CD8-positive, alpha-beta T cell (primary cell): ENCODE measurements at places on chromosomes 6 and 20.

- no peak for DNase-seq
These were observed 503.2 kb downstream of the CDKAL1 start for GRCh38 chr6:21037453-21037852.

DNA sequence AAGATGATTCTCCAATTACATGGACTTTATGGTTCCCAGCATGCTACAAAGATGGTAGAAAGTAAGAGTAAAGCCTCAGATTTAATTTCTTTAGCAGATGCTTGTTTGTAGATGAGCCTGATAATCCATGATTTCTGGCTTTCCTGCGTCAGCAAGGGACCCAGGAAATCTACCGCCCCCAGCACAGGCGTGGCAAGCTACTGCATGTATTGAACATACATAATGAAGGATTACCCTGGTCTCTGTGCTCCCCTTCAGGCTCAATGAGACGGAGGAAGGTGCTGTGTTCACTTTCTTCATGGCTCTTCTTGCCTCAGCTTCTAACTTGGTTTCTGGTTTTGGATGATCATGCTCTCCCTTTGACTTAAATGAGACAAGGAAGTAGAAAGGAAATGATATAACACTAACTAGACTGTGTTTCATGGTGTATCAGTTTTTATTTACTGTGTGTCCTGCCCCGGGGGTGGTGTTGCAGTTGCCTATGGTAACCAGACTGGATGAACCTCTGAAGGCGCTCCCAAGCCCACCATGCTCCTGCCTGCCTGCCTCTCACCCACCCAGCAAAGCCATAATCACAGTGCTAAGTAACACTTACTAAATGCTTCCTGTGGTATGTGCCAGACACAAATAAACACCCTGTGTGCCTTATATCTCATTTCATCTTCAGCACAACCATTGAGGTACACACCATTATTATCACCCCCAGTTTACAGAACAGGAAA, 17.9 kb downstream of the GCM1 start:
- DNase-seq = no peak

DNA sequence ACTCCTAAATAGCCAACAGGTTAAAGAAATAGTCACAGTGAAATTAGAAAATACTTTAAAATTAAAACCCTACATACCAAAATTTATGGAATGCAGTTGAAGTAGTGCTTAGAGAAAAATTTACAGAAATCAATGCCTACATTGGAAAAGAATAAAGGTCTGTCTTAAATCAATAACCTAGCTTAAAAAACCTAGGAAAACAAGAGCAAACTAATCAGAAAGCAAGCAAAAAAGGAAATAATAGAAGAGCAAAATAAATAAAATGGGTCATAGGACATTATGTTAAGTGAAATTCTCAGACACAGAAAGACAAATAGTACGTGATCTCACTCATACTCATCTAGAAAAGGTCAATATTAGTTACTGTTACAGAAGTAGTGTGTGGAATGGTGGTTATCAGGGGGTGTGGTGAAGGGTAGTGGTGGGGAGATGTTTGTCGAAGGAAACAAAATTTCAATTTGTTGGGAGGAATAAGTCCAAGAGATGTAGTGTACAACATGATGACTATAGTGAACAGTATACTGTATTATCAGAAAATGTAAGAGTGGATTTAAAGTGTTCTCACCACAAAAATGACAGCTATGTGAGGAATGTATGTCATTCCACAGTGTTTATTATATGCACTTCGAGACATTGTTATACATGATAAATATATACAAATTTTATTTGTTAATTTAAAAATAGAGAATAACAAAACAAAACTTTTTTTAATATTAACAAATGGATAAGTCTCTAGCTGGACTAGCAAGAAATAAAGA, 423.6 kb downstream of the CDH26 start:
- no peak for DNase-seq

- no peak for DNase-seq
These were observed 52.9 kb upstream of the GPR31 start for GRCh38 chr6:167210375-167211294.

DNA sequence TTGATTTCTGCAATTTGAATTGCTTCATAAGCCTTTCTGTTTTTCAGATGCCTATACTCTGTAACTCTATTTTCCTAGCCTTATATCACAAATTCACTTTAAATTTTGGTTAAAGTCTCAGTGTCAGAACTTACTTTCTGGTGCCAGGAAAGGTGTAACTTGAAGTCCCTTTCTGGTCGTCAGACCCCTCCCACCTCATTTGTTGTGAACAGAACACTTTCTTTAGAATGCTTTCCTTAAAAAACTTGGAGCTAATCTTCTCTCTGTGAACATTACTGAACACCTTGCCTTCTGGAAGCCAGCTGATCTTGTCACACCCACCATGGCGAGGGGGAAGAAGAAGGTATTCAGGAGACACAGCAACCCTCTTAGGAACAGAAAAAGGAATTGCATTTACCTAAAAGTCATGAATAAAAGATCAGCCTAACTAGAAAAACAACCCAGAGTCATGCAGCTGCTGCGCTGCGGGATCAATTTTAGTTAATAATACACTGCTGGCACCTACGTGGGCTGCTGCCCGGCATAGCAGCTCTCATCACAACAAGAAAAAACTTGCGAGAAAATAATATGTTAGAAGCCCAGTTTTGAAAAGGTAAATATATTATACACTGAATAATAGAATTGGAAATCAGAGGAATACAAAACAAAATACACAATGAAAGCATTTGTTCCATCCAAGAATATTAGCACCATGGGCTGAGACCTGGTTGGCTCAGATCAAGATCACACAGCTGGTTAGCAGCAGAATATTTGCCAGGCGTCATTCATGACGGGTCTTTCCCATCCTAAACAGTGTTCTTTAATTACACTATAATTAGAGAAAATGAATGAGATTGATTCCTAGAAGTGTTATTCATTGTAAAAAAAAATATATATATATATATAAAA, 5.8 kb upstream of the FAM217A start:
- DNase-seq = no peak

DNA sequence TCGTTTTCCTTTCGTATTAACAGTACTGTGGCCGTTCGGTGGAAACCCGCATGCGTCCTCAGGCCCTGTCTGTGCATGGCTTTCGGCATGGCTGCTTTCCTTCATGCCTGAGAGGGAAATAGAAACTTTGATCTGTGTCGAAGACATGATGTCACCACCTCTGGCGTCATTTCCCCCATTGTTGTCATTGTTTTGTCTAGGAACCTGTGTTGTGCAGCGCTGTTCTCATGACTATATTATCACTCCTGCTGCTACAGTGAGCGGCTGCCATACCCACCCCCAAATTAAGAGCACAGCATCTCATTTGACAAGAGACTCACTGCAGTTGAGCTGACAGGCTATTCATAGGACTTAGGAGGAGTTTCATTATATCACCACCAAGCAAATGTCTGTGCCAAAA, 172.3 kb downstream of the TMEM242 start:
- DNase-seq = no peak

GRCh38 chr6:137697267-137697938, 169.7 kb upstream of the TNFAIP3 start:
- no peak for DNase-seq

- no peak for DNase-seq
These were observed 187.8 kb upstream of the LRFN2 start for GRCh38 chr6:40774932-40775331.

DNA sequence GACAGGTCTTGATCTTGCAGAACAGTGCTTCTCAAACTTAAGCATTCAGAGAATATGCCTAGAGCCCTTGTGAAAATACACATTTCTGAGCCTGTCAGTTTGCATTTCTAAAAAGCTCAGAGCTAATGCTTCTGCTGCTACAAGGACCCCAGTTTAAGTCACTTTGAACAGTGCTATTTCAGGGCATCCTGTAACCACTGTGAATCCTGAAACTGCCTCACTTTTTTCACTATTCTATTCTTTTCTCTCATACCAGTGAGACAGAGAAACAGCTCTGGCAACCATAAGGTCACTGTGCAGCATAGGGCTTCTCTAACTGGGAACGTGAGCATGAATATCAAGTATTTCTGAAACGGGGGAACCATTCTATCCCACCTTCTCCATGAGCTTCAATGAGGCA, 51.2 kb downstream of the LGSN start:
- no peak for DNase-seq

DNA sequence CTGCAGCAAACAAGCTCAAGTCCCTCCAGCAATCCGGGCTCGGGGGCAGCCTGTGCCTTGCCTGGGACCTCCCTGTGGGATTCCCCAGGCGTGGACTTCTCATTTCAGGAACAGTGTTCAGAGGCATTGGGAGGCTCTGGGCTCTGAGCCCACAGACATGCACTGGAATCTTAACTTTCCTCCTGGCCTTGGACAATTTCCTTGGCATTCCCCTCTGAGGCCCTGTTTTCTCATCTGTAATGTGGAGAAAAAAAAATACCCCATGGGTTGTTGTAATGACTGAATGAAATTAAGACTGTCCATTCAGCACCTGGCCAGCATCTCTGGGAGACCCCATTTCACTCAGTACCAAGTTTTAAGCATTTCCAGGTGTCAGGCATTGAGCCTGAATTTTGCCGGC, 17.6 kb downstream of the BPIFB4 start:
- no peak for DNase-seq

DNA sequence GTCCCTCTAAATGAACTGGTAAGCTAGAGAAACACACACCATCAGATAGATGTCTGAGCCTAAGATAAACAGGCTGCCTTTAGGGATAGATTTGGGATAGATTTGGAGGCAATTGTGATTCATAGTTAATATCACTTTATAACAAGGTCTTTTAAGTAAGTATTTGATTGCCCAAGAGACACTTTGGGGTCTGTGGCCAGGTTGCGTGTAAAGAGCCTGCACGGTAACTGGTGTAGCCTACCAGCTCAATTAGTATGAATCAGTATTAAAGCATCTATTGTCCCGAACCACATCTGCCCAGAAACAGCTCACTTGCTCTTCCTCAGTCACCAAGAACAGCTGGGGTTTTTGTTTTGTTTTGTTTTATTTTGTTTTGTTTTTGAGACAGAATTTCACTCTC, 193.3 kb downstream of the SASH1 start:
- DNase-seq = no peak

DNA sequence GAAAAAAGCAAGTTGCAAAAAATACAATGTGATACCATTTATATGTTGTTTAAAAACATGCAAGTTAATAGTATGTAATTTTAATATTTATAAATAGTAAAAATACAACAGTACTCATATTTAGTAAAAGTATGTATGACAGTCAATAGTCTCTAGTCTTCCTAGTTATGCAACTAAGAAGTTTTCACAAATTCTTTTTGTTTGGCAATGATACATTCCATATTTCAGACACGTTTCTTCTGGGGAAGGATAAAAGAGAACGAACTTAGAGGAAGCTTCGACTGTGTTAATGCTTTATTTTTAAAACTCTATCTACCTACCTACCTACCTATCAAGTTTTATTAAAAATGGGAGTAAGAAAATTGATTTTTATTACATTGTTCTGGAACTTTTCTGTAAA, 77.7 kb downstream of the UBE3D start:
- no peak for DNase-seq

DNA sequence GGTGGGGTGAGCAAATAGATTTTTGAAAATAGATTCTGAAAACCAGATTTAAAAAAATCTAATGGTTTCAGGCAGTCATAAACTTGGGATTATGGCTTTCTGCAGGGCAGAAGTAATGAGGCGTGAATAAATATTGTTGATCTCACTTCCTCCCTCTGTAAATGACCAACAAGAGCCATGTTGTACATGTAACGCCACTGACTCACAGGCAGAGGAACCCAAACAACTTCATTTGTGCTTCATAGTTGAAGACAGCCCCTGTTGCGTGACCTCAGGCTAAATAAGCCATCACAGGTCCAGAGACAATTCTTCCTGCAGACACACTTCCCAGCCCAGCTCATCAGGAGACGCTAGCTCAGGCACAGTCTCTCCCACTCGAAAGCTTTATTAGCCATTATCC, 59.1 kb upstream of the F13A1 start:
- DNase-seq = no peak

DNA sequence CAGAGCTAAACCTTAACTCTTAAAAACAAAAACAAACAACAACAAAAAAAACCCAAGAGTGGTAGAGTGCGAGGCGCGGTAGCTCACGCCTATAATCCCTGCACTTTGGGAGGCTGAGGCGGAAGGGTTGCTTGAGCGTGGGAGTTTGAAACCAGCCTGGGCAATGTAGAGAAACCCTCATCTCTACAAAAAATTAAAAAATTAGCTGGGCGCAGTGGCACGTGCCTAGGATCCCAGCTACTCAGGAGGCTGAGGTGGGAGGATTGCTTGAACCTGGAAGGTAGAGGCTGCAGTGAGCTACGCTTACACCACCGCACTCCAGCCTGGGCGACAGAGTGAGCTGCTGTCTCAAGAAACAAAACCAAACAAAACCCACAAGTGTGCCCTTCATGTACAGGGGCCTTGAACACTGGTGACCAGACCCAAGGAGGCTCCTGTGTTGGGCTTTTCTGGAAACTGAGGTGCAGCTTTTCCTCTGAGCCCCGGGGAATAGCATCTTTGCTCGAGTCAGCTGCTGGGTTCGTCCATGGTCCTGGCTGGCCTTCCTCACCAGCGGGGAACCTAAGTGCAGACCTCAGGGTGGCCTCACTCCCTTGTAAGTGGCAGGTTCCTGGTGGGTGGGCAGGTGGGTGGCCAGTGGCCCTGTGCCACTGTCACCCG, 39.9 kb downstream of the PYGB start:
- DNase-seq = no peak

GRCh38 chr20:44324343-44324742, 12.5 kb upstream of the R3HDML start:
- DNase-seq = no peak

DNA sequence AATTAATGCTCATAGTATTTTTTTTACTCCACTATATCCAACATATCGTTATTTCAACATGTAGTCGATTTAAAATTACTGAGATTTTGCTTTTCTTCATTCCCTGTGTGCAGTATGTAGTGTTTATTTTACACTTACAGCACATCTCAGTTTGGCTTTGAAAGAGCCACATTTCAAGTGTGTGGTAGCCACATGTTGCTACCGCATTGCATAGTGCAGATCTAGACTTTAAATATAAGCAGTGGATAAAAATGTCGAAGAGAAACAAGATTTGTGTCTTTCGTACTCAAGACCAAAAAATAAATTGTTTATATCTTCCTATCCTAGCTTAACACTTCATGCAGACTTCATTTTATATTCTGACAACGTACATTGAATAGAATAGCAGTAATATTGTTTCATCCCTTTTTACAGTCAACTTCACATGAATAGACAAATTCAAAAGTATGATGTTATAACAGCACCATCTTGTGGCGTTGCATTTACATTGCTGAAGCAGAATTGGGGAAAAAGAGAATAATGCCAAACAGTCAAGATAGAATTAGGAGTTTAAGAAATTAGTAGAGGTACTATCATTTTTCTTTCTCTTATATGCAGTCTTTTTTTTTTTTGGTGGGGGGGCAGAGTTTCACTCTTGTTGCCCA, 29.9 kb downstream of the FBXO5 start:
- DNase-seq = no peak
